KBM-7 (cell line): ENCODE measurements at places on chromosomes 1 and 21.
A peak's percentile ranks its signal among the peaks of the same experiment; 100 is the strongest.

- peak; percentile 85 for DNase-seq
Measured at GRCh38 chr1:66764994-66765578, 12.8 kb downstream of the DYNLT5 start.

- peak; percentile 86 for DNase-seq
Measured at GRCh38 chr1:185170291-185170848, 13.4 kb downstream of the SWT1 start.

- DNase-seq = no peak
Measured at GRCh38 chr1:228996281-228996680, 261.0 kb downstream of the RHOU start.

- DNase-seq = no peak
Measured at GRCh38 chr1:46456411-46456963, 33.1 kb upstream of the DMBX1 start.

DNA sequence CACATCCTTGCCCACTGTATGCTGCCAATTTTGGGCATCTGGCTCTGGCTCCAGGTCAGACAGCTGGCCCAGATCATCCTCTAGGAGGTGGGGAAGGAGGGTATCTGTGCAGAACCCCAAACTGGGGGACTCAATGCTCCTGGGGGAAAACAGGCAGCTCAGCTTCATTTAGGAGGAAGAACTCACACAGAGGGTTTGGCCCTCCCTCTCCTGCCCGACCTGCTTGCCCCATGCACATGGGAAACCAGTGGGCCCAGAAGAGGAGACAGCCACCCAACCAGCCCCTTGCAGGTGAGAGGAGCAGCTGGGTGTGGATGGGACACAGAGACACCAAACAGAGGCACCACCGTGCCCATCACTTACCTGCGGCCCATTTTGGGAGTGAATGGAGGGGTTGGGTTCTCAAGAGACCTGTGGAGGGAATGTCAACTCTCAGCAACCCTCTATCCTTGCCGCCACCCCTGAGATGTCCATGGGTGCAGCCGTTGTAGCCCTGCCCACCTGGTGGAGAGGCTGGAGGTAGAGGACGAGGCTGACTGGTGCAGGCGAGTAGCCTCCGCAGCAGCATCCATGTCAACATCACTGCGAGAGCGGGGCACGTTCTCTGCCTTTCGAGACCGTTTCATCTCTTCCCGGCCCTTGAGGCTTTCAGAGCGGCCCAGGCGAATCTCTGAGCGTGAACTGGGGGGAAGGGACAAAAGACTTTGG lies 27.5 kb downstream of the LRRC71 start:
- no peak for DNase-seq

- no peak for DNase-seq
Measured at GRCh38 chr1:112975336-112975735, 19.3 kb upstream of the SLC16A1 start.

- DNase-seq = no peak
Measured at GRCh38 chr1:119898981-119899720, 2.8 kb upstream of the ADAM30 start.

- DNase-seq = no peak
Measured at GRCh38 chr1:207813946-207814345, 62.1 kb downstream of the CD46 start.

GRCh38 chr1:219442611-219443061 lies 170.3 kb downstream of the ZC3H11B start:
- no peak for DNase-seq

DNA sequence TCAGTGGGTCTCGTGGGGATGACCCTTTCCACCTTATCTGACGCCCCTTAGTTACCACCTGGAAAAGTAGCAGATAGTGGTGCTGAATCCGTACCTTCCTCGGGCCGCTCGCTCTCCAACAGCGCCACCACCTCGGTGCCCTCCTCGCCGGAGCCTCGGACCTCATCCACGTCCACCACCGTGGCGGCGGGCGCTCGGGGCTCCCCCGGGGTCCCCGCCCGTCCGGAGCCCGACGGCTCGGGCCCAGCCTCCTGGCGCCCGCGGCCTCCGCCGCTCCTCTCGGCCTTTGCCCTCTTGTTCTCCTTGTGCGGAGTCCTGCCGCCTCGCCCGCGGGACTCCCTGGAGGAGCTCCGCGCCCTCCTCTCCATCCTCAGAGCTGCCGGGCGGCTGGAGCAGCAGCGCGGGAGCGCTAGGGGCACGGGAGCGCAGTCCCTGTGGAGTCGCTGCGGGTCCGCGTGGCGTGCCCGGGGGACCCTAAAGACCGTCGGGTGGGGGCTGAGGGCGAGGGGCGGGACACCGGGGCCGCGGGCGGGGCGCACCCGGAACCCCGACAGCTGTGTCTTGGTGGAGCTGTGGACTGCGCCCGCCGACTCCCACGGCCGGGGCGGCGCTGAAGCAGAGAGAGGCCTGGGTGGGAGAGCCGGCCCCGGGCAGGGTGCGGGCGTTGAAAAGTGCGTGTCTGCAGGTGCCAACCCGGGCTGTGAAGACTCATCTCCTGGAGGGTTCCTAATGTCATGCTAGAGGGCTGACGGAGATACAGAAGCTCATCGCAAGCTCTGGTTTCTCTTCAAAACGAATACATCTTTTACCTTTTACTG lies at the start of gene NPHS2:
Gene NPHS2, minus strand, starts transcription at position 452 of the 818 bp plus-strand sequence. Its CDS starts 84 bp downstream, at position 368.
- DNase-seq = no peak

DNA sequence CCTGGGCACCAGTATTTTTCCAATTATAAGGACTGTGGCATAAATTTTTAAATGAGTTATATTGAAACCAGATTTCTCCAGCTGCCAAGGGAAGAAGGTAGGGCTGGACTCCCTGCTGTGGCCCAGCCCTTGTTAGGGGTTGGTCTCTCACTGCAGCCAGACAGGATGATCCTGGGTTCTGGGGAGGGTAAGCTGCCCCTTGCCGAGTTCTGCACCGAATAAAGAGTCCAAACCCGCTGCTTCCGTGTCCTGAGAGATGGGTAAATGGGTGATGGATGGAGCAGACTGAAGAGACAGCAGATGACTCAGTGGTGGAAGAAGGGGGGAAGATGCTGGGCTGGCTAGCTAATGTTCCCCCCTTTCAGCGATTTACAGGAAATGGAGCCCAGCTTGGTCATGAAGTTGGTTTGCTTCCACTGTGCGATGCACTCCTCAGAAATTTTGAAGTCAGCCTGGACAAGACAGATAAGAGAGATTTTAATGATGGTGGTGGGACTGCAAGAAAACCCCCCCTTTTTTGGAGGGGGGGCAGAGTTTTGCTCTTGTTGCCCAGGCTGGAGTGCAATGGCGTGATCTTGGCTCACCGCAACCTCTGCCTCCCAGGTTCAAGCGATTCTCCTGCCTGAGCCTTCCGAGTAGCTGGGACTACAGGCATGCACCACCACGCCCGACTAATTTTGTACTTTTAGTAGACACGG lies 41.4 kb downstream of the YARS1 start:
- DNase-seq = no peak

DNA sequence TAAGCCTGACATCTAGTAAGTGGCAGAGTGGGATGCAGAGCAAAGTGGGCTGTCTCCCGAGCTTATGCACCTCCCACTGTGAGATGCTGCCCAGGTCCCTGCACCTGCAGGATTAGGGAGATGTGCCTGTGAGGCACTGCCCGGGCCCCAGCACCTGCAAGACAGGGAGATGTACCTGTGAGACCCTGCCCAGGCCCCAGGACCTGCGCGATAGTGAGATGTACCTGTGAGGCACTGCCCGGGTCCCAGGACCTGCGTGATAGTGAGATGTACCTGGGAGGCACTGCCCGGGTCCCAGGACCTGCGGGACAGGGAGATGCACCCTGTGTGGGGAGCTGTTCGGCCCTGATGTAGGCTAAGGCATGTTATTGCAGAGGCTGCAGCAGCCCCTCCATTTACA lies 622.8 kb downstream of the PTPRU start:
- DNase-seq = no peak

DNA sequence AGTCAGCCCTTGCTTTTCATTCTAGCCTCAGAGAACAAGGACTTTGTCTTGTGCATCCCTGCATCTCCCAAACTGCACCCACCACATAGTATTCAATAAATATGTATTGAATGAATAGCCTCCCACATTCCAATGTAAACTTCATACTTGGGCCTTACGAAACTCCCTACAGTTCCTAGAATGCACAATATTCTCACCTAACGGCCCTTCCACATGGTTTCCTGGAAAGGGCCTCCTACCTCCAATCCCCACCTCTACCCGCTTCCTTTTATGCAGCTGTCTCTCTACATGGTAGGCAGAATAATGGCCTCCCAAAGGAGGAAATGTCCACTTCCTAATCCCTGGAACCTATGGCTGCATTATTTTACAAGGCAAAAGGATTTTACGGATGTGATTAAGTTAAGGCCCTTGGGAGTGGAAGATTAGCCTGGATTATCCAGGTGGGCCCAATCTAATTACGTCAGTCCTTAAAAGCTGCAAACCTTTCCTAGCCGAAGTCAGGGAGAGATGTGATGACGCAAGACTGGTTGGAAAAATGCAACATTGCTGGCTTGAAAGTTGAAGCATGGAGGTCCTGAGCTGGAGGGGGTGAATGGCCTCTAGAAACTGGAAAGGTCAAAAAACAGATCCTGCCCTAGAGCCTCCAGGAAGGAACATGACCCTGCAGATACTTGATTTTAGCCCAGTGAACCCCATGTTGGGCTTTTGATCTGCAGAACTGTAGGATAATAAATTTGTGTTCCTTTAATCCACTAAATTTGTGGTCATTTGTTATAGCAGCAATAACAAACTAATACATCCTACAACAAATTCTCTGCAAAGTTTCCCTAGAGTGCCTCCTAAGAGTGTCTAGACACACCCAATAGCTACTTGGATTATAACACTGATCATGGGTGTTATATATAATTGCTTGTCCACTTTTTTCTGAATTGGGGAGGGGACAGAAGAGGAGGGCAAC lies 5.2 kb upstream of the PIK3C2B start:
- no peak for DNase-seq

DNA sequence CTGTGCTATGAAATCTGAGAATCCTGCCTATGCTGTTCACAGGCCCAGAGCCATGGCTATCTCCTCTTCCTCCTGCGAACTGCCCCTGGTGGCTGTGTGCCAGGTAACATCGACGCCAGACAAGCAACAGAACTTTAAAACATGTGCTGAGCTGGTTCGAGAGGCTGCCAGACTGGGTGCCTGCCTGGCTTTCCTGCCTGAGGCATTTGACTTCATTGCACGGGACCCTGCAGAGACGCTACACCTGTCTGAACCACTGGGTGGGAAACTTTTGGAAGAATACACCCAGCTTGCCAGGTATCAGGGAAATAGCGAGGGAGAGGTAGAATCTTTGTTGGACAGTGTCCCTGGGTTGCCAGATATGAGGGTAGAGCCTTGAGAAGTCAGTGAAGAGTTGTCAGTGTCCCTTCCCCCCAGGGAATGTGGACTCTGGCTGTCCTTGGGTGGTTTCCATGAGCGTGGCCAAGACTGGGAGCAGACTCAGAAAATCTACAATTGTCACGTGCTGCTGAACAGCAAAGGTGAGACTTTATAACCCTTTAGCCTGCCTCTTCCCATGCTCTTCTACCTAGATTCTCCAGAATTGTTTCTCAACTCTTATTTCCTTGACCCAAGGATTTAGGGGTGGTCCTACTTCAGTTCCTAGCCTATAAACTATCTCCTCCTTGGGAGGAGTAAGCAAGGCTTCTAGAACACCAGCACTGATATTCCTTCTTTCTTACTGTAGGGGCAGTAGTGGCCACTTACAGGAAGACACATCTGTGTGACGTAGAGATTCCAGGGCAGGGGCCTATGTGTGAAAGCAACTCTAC lies 1.4 kb downstream of the NIT1 start:
- peak; percentile 63 for DNase-seq

GRCh38 chr1:154859151-154859785 lies 10.8 kb downstream of the KCNN3 start:
- no peak for DNase-seq

- no peak for DNase-seq
Measured at GRCh38 chr1:112721966-112722524, 6.9 kb upstream of the PPM1J start.

GRCh38 chr1:82225421-82226185 lies 424.9 kb downstream of the ADGRL2 start:
- no peak for DNase-seq

GRCh38 chr1:42380586-42381279 lies at the start of gene RIMKLA:
RIMKLA (plus strand) TSS chr1:42380792; CDS start chr1:42380935, 143 bp downstream.
- peak; percentile 45 for DNase-seq

- DNase-seq = no peak
Measured at GRCh38 chr21:36310016-36310415, 10.0 kb upstream of the MORC3 start.

DNA sequence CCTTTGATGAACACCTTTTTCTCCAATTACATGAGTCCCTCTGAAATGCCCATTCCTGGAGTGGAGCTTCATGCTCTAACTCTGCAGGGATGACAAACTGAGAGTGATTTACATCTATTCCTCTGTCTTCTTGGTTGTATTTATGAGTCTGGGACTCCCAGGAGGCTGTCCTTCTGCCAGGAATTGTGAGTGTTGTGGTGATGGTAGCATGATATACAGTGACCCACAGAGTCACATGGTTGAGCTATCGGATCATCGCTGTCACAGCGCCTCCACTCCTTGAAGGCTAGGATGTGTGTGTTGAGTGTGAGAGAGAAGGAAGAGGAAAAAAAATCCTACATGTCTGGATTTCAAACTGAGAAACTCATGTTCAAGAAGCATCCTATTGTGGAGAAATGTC lies 163.4 kb upstream of the CACNA1E start:
- no peak for DNase-seq

DNA sequence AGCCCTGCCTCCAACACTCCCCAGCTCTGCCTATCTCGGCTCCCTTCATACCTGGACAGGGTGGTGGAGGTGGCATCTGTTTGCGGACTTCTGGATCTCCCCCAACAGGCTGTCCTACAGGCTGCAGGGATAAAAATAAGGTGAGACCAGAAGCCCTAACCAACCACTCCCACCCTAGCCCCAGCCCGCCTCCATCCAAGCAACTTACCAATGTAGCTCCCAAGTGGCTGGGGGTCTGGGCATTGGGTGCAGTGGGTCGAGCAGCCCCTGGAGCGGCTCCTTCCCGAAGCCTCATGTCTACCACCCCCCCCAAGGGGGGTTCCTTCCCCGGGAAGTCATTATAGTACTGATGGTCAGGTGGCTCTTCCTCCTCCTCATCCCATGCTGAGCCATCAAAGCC lies 4.4 kb downstream of the SHC1 start:
- no peak for DNase-seq

- DNase-seq = peak; percentile 41
Measured at GRCh38 chr21:32921632-32922230, 104.0 kb upstream of the OLIG2 start.

- DNase-seq = no peak
Measured at GRCh38 chr1:60920561-60920960, 161.8 kb upstream of the NFIA start.
